GM23248 (cell line): ENCODE measurements at places on chromosomes 5 and 9. TPM values are rescaled to one million over a fixed set of nuclear protein-coding genes. Genes with fewer than 3 reads are reported as not detected.
A peak's percentile ranks its signal among the peaks of the same experiment; 100 is the strongest.

Gene LVRN
- total RNA-seq: 0.32 TPM in 1 of 2 replicates, not detected in the other

Gene SNAPC4
- total RNA-seq: 5.2 and 8.2 TPM in 2 replicates

GRCh38 chr5:180649297-180650039, at the start of gene FLT4:
Gene FLT4 (minus strand): TSS chr5:180649600. CDS start chr5:180649545, 55 bp downstream.
- no peaks in the 10 kb centered on the region for H3K36me3 ChIP-seq
- no peaks in the 10 kb centered on the region for H3K4me1 ChIP-seq
- H3K27me3 ChIP-seq: peaks cover 57% of the 10 kb centered on the region
- 0 out of 2 replicates have a peak within 1 kb of the TSS, but pooled peaks have one; percentile 15 for H3K4me3 ChIP-seq
- no peak for DNase-seq

GRCh38 chr5:150672237-150672883, 11.3 kb downstream of the MYOZ3 start:
- peaks cover 7% of the 10 kb centered on the region for H3K4me1 ChIP-seq
- no peaks in the 10 kb centered on the region for H3K36me3 ChIP-seq
- H3K4me3 ChIP-seq: peak overlapping the region; percentile 65
- no peak overlapping the region for H3K27ac ChIP-seq
- H3K27me3 ChIP-seq: no peaks in the 10 kb centered on the region; the same call in 1 of the 2 replicates

- H3K36me3 ChIP-seq: no peaks in the 10 kb centered on the region
- no peak overlapping the region for H3K27ac ChIP-seq
- no peaks in the 10 kb centered on the region for H3K4me1 ChIP-seq
- no peak for DNase-seq
These were observed 92.0 kb downstream of the SNCAIP start for GRCh38 chr5:122404018-122404417.

GRCh38 chr5:170471551-170472178, 32.2 kb upstream of the KCNIP1 start:
- H3K27me3 ChIP-seq: peaks cover 4% of the 10 kb centered on the region; the same call in 1 of the 2 replicates
- no peak overlapping the region for H3K27ac ChIP-seq
- H3K36me3 ChIP-seq: no peaks in the 10 kb centered on the region
- no peak for DNase-seq

DNA sequence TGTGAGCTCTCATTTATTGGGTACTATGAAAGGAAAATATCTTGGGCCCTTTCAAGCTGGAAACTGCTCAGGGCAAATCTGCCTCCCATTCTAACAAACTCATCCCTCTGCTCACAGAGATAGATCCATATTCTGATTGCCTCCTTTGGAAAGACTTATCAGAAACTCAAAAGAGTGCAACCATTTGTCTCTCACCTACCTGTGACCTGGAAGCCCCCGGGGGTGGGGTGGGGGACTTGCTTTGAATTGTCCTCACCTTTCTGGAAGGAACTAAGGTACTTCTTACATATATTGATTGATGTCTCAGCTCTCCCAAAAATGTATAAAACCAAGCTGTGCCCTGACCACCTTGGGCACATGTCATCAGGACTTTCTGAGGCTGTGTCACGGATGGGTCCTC, 125.3 kb downstream of the ATP10B start:
- H3K4me1 ChIP-seq: no peaks in the 10 kb centered on the region
- H3K4me3 ChIP-seq: no peak overlapping the region
- no peaks in the 10 kb centered on the region for H3K36me3 ChIP-seq
- H3K27me3 ChIP-seq: no peaks in the 10 kb centered on the region

GRCh38 chr5:57495285-57496086, 12.9 kb upstream of the ACTBL2 start:
- H3K36me3 ChIP-seq: no peaks in the 10 kb centered on the region
- H3K27ac ChIP-seq: peak overlapping the region; percentile 52; the same call in 1 of the 2 replicates
- peaks cover 23% of the 10 kb centered on the region for H3K4me1 ChIP-seq
- H3K4me3 ChIP-seq: no peak overlapping the region

DNA sequence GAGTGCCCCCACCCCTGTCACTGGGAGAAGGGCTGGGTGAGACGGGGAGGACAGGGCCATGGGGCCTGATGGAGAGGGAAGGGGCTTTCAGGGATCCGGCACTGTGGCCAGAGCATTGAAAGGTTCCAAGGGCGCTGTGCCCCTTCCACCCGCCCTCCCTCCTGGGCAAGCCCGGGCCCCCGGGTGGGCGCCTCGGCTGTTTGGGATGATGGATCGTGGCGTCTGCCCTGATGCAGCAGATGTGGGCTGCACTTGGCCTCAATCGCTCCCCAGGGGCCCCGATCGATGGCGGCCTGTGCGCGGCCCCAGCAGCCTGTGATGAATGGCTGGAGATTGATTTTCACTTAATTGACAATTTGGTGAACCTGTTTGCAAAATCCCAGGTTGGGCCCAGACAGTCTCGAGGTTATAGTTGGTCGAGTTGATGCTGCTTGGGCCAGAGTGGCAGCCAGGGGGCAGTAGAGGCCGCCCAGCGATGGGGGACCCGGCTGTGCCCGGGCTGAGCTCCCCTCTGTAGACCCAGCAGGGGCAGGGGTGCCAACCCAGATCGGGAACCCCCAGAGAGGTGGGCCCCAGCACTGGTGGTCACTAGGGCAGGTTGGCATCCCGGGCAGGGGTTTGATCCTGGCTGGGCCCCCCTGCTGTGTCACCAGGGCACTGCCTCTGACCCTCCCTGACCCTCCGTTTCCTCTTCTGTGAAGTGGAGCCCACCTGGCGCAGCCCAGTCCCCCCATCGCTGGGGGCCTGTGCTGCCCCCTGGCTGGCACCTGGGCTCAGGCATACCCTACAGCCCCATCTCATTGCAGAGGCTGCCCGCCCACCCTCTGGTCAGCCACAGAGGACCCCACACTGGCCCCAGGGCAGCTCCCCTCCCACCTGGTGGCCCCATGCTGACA, 34.7 kb downstream of the LHX3 start:
- H3K36me3 ChIP-seq: no peaks in the 10 kb centered on the region
- H3K4me1 ChIP-seq: no peaks in the 10 kb centered on the region
- no peak overlapping the region for H3K4me3 ChIP-seq
- H3K27ac ChIP-seq: no peak overlapping the region
- peak; percentile 49 for DNase-seq

GRCh38 chr5:112142769-112143270, 276.3 kb downstream of the EPB41L4A start:
- H3K27ac ChIP-seq: no peak overlapping the region
- DNase-seq: peak; percentile 83
- H3K36me3 ChIP-seq: no peaks in the 10 kb centered on the region
- H3K4me1 ChIP-seq: peaks cover 26% of the 10 kb centered on the region
